Suprapubic skin (tissue), 4 donors: ENCODE measurements at places on chromosomes 1 and 21.

GRCh38 chr1:39003794-39004193 lies 12.7 kb downstream of the AKIRIN1 start:
- peaks cover 83% of the 10 kb centered on the region for H3K36me3 ChIP-seq
- no peaks in the 10 kb centered on the region for H3K27me3 ChIP-seq
- peaks cover 10% of the 10 kb centered on the region for H3K4me1 ChIP-seq
- DNase-seq = no peak
- H3K4me3 ChIP-seq = no peak overlapping the region
- H3K27ac ChIP-seq = no peak overlapping the region

DNA sequence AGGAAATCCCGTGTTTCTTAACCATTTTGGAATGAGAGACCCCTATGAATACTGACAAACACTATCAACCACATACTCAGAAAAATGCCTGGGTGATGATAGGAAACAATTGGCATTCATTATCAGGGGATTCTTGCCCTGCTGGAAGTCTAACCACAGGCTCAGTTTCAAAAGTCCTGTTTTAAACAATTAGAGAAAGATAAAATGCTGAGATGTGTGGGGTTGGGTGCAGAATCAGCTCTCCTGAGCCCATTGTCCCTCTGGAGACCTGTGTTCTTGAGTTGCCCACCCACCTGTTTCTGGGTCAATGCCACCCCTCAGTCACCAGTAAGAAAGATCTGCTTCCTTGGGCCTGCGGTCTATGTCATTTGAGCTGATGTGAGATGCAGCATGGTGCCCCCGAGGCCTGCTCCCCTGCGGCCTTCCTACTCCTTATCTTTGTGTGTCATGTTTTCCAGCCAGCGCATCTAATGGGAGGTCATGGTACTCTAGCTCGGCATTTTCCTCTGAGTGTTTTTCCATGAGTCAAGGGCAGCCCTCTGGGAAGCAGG lies 130.3 kb upstream of the PLXNA2 start:
- H3K27ac ChIP-seq = no peak overlapping the region
- H3K4me1 ChIP-seq = no peaks in the 10 kb centered on the region
- no peaks in the 10 kb centered on the region for H3K27me3 ChIP-seq

DNA sequence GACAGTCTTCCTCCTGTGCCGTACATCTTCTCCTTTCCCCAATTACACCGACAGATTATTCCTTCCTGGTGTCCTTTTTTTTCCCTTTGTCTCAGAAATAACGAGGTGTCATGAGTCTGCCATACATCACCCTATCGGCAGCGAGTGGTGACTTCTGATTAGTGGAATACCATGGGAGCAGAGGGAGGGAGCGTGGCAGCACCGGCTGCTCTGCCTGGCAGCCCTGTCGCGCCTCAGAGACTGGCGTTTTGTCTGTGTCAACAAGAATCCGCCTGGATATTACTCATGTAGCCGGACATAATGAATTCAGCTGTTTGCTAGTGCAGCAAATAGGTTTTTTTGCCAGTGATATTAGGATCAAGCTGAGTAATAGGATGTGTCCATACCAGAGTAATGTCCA lies 51.8 kb downstream of the UTP25 start:
- DNase-seq = no peak
- H3K4me3 ChIP-seq = no peak overlapping the region
- H3K4me1 ChIP-seq = no peaks in the 10 kb centered on the region
- H3K27ac ChIP-seq = no peak overlapping the region

GRCh38 chr1:84278905-84279304 lies 22.6 kb upstream of the SAMD13 start:
- H3K27ac ChIP-seq = no peak overlapping the region
- no peaks in the 10 kb centered on the region for H3K27me3 ChIP-seq
- no peak overlapping the region for H3K4me3 ChIP-seq
- DNase-seq = no peak
- no peaks in the 10 kb centered on the region for H3K36me3 ChIP-seq

DNA sequence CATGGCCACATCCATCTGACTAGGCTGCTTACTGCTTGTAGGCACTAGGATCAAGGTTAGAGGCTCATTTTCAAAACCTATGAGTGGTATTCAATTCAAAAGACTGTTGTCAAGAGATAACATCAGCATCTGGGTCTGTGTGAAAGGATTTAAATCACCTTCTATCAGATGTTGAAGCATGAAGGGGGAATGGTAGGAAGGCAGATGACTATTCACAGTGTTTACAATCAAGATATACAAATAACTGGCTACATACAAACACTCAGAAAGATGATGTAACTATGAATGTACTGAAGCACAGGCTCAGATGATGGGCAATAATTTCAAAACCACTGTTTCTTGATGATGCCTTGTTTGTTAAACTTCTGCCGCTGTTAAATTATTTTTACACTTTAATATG lies 249.2 kb downstream of the SLC45A1 start:
- H3K4me1 ChIP-seq = peaks cover 14% of the 10 kb centered on the region
- H3K27me3 ChIP-seq = no peaks in the 10 kb centered on the region
- DNase-seq = no peak
- H3K27ac ChIP-seq = no peak overlapping the region

DNA sequence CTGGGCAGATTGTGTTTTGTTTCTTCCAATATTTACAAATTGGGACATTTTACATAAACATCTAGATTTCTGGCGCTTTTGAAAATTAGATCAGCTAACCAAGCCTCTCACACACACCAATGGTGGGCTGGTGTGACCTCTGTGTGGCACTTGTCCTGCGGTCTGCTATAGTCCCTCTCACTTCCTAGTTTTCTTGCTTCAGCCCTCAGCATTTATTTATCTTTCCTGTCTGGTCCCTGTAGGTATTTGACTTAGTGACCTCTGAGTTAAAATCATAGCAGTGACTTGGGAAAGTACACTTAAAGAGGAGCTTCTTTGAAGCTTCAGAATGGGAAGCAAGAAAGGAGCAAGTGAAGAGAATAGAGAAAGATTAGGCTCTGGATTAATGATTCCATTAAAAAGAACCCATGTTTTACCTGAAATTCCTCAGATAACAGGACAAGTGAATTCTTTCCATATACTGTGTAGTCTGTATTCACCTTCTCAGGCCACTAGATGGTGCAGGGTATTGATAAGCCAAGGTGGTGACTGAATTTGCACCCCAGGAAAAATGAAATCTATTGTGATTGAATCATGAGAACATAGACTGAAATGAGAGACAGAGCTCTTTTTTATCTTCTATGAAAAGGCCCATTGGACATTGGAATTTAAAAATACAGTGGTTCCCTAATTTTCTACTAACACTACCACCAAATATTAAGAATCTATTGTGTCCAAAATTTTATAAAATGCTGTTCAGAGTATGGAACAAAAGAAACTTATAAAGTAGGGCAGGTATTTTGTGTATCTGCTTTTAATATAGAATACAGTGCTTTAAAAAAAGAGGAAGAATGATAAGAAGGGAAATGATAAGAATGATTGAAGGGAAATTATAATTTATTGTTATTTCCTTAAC lies 7.1 kb upstream of the DIPK1A start:
- no peak for DNase-seq
- no peaks in the 10 kb centered on the region for H3K27me3 ChIP-seq
- H3K4me3 ChIP-seq = no peak overlapping the region
- H3K4me1 ChIP-seq = peaks cover 12% of the 10 kb centered on the region
- H3K27ac ChIP-seq = no peak overlapping the region

GRCh38 chr1:172909606-172910326 lies 141.0 kb downstream of the TNFSF18 start:
- no peaks in the 10 kb centered on the region for H3K36me3 ChIP-seq
- no peak for DNase-seq
- H3K4me1 ChIP-seq = peaks cover under 1% of the 10 kb centered on the region
- H3K4me3 ChIP-seq = no peak overlapping the region

DNA sequence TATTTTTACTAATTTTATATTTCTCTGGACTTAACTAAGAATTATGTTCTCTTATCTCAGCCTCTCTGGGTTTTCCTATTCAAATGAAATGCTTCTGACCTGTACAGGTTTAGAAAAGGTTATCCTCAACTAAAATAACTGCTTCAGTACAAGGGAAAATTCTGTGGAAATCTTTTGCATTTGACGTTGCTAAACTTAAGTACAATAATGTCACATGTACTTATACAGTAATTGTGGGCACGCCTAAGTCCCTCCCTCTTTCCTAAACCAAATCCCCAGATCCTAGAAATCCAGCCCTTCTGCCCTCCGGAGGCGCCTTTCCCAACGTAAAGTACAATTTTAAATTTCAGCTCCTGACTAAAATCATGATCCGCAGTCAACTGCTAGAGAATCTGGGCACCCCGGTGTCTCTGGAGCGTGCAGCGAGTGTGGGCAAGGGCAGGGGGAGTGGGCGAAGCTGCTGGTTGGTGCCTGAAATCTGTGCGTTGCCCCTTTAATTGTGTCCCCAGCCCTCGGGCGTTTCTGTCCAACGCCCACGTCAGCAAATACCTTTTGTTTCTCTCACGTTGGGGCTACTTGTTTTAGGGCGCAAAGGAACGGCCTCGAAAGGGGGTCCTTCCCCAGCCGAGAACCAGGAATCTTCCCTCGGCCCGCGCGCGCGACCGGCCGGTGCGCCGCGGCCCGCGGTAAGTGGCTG lies at the start of gene ZBTB8A:
Gene ZBTB8A, plus strand, starts transcription at position 541 of the 697 bp plus-strand sequence. CDS start 53,505 bp downstream, outside the sequence.
- no peaks in the 10 kb centered on the region for H3K36me3 ChIP-seq
- DNase-seq = no peak
- H3K27me3 ChIP-seq = no peaks in the 10 kb centered on the region

GRCh38 chr1:55064861-55065263 lies 25.5 kb downstream of the PCSK9 start:
- H3K4me1 ChIP-seq = peaks cover 17% of the 10 kb centered on the region
- no peak overlapping the region for H3K27ac ChIP-seq

- no peak overlapping the region for H3K4me3 ChIP-seq
- H3K4me1 ChIP-seq = no peaks in the 10 kb centered on the region
- H3K36me3 ChIP-seq = no peaks in the 10 kb centered on the region
- no peak overlapping the region for H3K27ac ChIP-seq
Observed at GRCh38 chr1:102191723-102192122, 195.0 kb upstream of the OLFM3 start.

- peaks cover 43% of the 10 kb centered on the region for H3K4me1 ChIP-seq
- H3K27ac ChIP-seq = no peak overlapping the region
- DNase-seq = no peak
- H3K36me3 ChIP-seq = no peaks in the 10 kb centered on the region
- no peak overlapping the region for H3K4me3 ChIP-seq
Observed at GRCh38 chr1:6271554-6271953, 10.7 kb upstream of the GPR153 start.

DNA sequence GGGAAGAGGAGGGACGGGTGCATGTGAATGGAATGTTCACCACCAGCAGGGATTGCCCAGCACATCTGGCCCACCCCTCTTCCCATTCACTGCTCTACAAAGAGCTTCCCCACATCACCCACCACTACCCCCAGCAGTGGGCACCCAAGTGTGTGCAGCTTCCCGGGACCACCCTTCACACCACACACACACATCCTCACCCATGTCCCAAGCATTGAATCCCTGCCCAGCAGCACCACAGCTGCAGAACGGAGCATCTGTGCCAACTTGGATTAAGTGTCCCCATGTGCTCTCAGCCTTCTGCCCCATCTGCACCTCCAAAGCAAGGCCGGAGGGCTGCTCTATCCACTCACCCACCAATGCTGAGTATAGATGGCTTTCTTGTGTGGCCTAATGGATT lies 141.4 kb downstream of the PSMG1 start:
- no peaks in the 10 kb centered on the region for H3K4me1 ChIP-seq
- DNase-seq = no peak
- H3K27ac ChIP-seq = no peak overlapping the region

DNA sequence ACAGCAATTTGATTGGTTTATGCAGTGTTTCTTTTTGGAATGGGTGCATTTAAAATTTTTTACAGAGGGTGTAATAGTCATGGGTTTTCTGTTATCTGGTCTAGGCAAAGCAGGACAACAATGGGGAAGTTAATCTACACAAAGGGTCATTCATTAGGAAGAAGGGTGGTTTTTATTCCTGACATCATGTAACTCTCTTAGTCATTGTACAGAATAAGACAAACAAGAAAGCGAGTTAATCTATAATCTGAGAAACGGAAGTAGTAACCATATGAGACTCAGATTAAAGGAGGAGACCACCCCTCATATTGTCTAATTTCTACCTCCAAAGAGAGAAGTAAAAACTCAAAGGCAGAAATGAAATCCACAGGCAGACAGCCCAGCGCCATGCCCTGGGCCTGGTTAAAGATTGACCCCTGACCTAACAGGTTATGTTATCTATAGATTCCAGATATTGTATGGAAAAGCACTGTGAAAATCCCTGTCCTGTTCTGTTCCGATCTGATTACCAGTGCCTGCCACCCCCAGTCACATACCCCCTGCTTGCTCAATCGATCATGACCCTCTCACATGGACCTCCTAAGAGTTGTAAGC lies 10.5 kb upstream of the IFI6 start:
- no peak overlapping the region for H3K4me3 ChIP-seq
- no peak for DNase-seq
- H3K27me3 ChIP-seq = no peaks in the 10 kb centered on the region
- no peaks in the 10 kb centered on the region for H3K36me3 ChIP-seq
- peaks cover 6% of the 10 kb centered on the region for H3K4me1 ChIP-seq
- H3K27ac ChIP-seq = no peak overlapping the region

DNA sequence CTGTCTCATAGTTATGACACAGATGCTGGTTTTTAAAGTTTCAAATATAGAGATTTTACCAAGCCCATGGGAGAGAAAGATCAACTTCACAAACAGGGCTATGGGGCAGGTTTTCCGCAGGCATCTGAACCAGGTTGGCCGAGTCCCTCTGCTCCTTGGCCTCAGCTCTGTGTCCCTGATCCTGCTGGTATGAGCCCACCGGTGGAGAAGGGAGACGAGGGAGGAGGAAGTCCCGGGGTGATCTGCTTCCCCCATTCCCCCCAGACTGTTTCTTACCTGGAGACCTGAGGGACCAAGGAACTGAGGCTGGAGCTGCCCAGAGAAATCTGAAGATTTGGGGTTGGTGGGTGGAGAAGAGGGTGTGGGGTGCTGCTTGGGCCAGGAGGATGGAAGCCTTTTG lies 28.9 kb upstream of the BTG2 start:
- DNase-seq = no peak
- no peaks in the 10 kb centered on the region for H3K27me3 ChIP-seq
- H3K27ac ChIP-seq = peak overlapping the region; percentile 86
- no peaks in the 10 kb centered on the region for H3K36me3 ChIP-seq
- peaks cover 89% of the 10 kb centered on the region for H3K4me1 ChIP-seq

DNA sequence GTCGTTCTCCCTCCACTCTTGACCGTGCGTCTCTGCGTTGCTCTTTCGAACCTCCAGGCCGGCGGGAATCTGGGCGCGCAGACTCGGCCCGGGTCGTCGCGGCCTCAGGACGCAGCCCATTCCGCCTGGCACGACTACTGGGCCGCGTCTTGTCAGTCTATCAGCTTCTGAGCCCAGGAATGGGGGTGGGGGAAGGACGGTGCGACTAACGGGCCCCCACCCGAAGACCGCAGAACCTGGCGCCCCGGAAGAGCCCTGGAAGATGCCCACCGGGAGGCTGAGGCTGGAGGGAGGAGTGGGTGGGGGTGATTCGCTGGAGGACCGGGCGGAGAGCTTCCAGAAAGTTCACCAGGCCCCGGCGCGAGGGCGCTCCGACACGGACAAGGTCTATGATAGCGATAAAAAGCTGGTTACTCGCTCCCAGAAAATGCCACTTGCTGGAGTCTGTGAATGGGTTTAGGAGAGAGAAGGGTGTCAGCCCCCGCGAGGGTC lies 1.7 kb upstream of the DMRTA2 start:
- no peaks in the 10 kb centered on the region for H3K36me3 ChIP-seq
- DNase-seq = no peak
- H3K27ac ChIP-seq = no peak overlapping the region
- peak overlapping the region; percentile 42 for H3K4me3 ChIP-seq
